GM12878 (cell line): ENCODE measurements at places on chromosomes 3 and 15. TPM values are rescaled to one million over a fixed set of nuclear protein-coding genes. Genes with fewer than 3 reads are reported as not detected.

Gene GOLGA8J
- polyA plus RNA-seq = not detected in 2 replicates

Gene PLOD2
- polyA plus RNA-seq = 0.10 and 0.25 TPM in 2 replicates

Gene SEMA3B
- polyA plus RNA-seq = 0.09 and 0.16 TPM in 2 replicates

Gene U2SURP
- 168 and 177 TPM in 2 replicates for polyA plus RNA-seq

Gene CLEC3B
- polyA plus RNA-seq = not detected in 2 replicates

Gene TMEM212
- polyA plus RNA-seq = not detected in 2 replicates

Gene IL16
- polyA plus RNA-seq = 32.9 and 37.8 TPM in 2 replicates

Gene APH1B
- 17.0 and 20.8 TPM in 2 replicates for polyA plus RNA-seq

Gene IL12A
- polyA plus RNA-seq = 3.6 and 5.2 TPM in 2 replicates

Gene FAM174B
- polyA plus RNA-seq = 6.5 and 6.8 TPM in 2 replicates

Gene SLCO3A1
- 0.35 and 1.1 TPM in 2 replicates for polyA plus RNA-seq

Gene SAXO2
- 1.6 and 1.9 TPM in 2 replicates for polyA plus RNA-seq

Gene GOLGA8M
- polyA plus RNA-seq = not detected in 2 replicates

Gene SEMA6D
- 0.09 and 0.14 TPM in 2 replicates for polyA plus RNA-seq

Gene CPEB1
- polyA plus RNA-seq = 1.1 TPM in 2 replicates

Gene LXN
- 20.4 TPM in 2 replicates for polyA plus RNA-seq

Gene STRIT1
- polyA plus RNA-seq = not detected in 2 replicates

Gene AZI2
- 29.8 and 35.6 TPM in 2 replicates for polyA plus RNA-seq

Gene SACM1L
- polyA plus RNA-seq = 28.0 and 31.1 TPM in 2 replicates

Gene INSYN1
- not detected in 2 replicates for polyA plus RNA-seq

Gene SLC33A1
- 23.2 and 24.7 TPM in 2 replicates for polyA plus RNA-seq

Gene GP9
- 0.23 TPM in 1 of 2 replicates, not detected in the other for polyA plus RNA-seq

Gene AADACL2
- not detected in 2 replicates for polyA plus RNA-seq

Gene ARHGAP31
- polyA plus RNA-seq = 7.2 and 8.1 TPM in 2 replicates

Gene CHDH
- polyA plus RNA-seq = 2.0 and 3.4 TPM in 2 replicates

Gene TEX55
- polyA plus RNA-seq = not detected in 2 replicates

Gene NDUFB5
- 202 and 249 TPM in 2 replicates for polyA plus RNA-seq

Gene GOLGA8S
- polyA plus RNA-seq = not detected in 2 replicates

Gene RBP2
- polyA plus RNA-seq = not detected in 2 replicates

Gene HDGFL3
- 13.1 and 13.4 TPM in 2 replicates for polyA plus RNA-seq

Gene ACP3
- not detected in 2 replicates for polyA plus RNA-seq

Gene LSAMP
- 1.7 and 2.8 TPM in 2 replicates for polyA plus RNA-seq

Gene AMIGO3
- 0.64 and 1.1 TPM in 2 replicates for polyA plus RNA-seq

Gene SPTSSB
- 0.44 and 0.64 TPM in 2 replicates for polyA plus RNA-seq

Gene FBLN2
- 0.03 and 0.51 TPM in 2 replicates for polyA plus RNA-seq

Gene TP63
- 8.6 and 9.4 TPM in 2 replicates for polyA plus RNA-seq

Gene ACVR2B
- 0.73 and 0.76 TPM in 2 replicates for polyA plus RNA-seq
